ENCODE measurements at places on chromosomes 2 and 18.

DNA sequence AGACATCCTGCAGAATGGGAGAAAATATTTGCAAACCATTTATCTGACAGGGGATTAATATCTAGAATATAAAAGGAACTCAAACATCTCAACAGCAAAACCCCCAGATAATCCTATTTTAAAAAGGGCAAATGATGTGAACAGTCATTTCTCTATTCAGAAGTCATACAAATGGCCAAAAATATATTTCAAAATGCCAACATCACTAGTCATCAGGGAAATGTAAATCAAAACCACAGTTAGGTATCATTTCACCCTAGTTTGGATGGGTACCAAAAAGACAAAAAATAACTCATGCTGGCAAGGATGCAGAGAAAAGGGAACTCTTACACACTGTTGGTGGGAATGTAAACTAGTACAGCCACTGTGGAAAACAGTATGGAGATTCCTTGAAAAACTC lies 70.0 kb downstream of the TBR1 start:
- no peak for DNase-seq

DNA sequence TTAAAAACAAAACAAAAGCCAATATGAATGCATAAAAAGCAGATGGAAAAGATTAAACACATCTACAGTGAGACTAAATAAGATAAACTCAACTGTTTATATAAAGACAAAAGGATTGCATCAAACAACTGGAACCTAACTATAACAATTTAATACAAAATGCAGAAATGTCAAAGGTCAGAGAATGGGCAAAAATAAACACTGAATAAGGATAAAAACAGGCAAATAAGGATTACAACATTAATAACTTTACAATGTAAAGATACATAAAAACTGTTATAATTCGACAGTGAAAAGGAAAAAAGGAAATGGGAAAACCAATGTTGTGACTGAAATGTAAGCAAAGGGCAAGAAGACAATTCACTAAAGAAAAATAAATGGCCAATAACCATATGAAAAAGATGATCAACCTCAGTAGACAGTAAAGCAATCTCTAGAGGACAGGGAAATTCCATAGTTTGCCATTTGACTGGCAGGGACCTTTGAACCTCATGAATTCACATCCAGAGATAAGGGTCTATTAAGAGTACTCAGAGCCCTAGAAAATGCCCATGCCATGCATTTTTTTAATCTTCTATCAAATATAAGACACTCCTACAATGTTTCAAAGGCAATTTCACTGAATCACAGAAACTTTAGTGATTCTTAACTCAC lies 83.7 kb downstream of the TMEM131 start:
- DNase-seq = no peak

GRCh38 chr2:137208431-137208891 lies 443.1 kb downstream of the THSD7B start:
- DNase-seq = no peak

GRCh38 chr2:202847693-202848524 lies 23.7 kb downstream of the ICA1L start:
- DNase-seq = no peak

- DNase-seq = no peak
These were observed 103.9 kb downstream of the SLC8A1 start for GRCh38 chr2:40348038-40348437.

GRCh38 chr2:177604271-177605065 lies 211.9 kb downstream of the AGPS start:
- no peak for DNase-seq

GRCh38 chr2:88613921-88614320 lies 13.3 kb downstream of the EIF2AK3 start:
- DNase-seq = no peak

GRCh38 chr2:88036606-88037005 lies 19.0 kb downstream of the KRCC1 start:
- DNase-seq = no peak

- no peak for DNase-seq
These were observed 96.3 kb upstream of the STON1 start for GRCh38 chr2:48433682-48434081.

DNA sequence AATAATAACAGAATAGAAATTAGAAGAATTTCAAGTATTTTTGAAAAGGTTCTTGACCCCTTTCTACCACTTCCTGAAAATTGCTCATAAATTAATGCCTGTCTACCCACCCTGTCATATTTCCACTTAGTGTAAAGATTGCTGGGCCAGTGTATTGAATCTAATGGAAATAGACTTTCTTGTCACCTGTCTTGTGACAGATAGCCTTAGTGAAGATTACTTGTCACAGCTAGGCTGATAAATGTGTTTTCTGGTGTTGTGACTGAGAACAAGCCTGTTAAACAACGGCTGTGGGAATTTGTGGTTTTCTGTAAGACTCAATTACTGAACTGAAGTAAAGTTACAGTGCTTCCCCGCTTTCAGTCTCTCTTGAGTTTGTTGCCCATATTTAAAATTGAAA lies 37.0 kb downstream of the PIK3C3 start:
- DNase-seq = no peak

DNA sequence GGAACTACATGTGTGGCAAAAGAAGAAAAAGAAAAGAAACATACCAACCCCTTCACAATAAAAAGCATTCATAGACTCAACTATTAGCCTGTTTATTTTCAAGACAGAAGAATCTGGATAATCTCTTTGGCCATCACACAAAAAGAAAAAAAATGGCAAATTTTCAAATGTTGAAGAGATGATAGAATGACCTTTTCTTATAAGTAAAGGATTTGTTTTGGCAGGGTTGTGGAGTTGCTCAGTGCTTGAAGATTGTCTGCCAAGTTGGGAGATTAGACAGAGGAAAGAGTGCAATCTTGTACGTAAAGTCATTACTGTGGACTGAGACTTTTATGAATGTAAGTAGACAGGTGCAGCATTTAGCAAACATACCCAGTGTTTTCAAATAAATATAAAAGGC lies 18.5 kb upstream of the FAM171B start:
- no peak for DNase-seq

- no peak for DNase-seq
These were observed 83.7 kb upstream of the VRK2 start for GRCh38 chr2:57962861-57963260.

DNA sequence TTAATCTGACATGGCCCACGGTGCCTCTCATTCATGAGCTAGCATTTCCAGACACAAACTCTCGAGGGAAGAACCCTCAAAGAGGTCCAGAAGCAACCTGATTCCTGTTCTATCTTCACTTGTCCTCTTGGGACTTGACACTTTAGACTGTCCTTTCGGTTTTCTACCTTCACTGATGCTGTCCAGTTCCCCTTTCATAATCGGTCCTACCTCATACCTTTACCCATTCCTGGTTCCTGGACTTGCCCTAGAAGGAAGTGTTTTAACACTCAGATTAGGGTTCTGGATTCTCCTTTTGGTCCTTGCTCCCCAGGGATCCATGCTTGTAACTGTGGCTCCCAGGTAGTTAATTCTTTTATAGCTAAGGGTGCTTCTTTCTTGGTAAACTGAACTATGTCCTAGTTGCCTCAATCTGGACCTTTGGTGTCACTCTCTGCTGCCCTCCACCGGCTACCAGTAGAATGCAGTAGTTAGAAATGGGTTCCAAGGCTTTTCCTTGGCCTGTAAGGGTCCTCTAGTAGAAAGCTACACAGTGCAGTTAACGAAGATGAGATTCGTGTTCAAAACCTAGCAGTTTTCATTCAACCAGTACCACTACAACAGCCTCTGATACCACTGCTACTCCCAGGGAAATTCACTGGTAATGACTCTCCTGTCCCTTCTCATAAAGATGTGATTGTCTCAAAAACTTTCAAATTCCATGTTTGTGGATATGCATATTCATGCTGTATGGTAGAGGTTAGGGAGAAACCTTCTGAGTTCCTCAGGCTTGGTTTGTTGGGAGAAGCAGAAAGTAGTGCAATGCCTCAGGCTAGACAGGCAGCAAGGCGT lies 178.1 kb upstream of the CYP26B1 start:
- no peak for DNase-seq

GRCh38 chr2:157181234-157181633 lies 76.3 kb upstream of the GALNT5 start:
- DNase-seq = no peak

DNA sequence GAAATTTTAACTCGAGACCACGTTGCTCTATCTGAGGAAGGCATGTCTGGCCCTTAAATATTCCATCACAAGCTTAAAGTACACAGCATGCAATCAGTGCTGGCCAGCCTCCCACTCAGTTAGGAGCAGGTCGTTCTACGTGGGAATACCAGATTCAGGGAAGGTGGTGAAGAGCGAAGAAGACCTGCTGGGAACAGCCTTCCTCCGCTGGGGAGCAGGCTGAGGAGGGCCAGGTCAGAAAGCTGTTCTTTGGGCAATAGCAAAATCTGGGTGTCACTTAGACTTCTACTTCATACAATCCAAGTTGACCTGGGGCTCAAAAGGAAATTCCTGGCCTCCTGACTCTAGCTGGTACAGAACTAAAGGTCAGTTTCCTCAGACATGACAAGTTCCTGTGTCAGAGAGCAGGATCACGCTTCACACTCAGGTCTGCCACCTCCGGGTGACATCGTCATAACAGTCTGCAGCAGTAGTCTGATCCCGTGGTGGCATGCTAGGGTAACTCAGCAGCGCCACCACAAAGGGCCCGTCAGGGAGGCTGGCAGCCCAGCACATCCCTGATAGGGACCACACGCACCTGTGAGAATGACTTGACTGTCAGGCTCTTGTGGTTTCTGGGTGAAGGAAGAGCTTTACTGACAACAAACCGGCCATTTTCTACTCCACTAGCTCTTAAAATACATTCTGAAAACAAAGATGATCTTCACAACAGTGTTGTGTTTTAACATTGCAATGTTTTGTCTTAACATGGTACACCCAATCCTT lies 35.2 kb upstream of the NAPG start:
- peak; percentile 27 for DNase-seq

DNA sequence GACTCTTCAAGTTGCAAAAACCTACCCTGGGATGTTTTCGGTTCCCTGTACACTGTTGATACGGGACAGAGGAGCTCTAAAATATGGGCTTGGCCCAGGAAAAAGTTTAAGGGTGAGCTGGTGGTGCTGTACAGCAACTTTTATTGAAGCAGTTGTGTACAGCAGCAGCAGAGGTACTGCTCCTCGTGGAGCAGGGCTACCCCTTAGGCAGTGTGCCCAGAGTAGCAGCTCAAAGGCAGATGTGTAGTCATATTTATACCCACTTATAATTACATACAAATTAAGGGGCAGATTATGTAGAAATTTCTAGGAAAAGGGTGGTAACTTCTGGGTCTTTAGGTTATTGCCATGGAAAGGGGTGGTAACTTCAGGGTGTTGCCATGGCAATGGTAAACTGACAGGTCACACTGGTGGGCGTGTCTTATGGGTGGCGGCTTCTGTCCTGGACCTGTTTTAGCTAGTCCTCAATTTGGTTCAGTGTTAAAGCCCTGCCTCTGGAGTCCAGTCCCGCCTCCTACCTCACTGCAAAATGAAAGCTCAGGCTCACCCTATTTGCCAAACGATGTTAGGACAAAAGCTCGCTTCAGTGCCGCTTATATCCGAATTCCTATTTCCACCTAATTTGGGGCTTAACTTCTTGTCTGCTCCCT lies 203.2 kb downstream of the ETAA1 start:
- DNase-seq = no peak

DNA sequence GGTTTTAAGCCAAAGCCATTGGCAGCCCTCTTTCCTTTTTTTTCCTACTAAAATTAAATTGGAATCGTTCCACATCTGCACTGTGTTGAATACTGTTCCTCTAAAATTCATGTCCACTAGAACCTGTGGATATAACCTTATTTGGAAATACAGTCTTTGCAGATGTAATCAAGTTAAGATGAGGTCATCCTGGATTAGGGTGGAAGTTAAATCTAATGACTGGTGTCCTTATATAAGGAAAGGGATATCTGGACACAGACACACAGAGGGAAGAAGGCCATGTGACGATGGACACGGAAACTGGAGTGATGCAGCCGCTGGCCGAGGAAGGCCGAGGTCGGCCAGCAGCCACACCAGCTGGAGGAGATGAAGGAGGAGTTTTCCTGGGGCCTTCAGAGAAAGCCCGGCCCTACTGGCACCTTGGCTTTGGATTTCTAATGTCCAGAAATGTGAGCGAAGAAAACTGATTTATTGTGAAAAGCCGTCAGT lies 49.4 kb downstream of the LONRF2 start:
- no peak for DNase-seq

GRCh38 chr2:67564076-67564475 lies 166.9 kb downstream of the ETAA1 start:
- DNase-seq = no peak

- peak; percentile 86 for DNase-seq
These were observed at the start of gene RDH14 for GRCh38 chr2:18560031-18560796. Gene RDH14 (minus strand): TSS chr2:18560653. CDS start chr2:18560572, 81 bp downstream.

DNA sequence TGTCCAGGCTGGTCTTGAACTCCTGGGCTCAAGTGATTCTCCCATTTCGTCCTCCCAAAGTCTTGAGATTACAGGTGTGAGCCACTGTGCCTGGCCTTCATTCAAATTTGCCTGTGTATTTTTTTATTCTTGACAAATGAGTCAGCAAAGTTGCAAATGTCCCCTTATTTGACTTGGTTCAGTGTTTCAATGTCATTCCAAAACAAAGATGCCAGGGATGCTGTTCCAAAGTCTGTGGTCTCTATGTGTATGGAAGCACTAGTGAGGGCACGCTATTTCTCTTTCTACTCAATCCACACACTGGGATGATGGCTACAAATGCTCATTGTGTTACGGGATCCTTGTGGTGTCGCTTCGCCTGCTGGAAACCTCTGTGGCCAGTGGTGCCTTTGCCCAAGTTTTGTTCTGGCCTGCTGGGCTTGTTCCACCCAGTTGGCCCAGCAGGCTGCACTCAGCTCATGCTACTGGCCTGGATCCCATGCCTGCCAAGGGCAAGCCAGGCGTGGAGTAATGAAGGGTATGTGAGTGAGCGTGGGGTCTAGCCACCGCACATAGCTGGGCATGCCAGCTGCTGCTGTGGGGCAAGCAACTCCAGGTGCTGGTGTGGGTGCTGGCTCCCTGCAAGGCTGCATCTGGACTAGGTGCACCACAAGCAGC lies 35.6 kb downstream of the FBXO48 start:
- no peak for DNase-seq

DNA sequence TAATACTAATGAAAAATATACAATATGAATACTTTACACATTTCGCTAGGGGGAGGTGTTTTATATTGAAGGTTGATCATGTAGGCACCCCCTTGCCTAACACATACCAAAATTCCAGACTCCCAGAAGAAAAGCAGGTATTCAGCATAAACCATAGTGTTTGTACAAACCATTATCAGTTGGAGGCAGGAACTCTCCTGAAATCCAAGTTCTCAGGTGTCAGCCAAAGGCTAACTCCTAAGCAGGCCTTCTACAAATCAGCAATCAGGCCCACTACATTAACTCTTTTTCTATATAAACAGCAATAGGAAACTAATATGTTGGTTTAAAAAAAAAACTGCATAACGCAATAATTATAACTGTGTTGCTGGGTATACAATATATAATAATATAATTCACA lies 44.5 kb downstream of the MAP3K2 start:
- DNase-seq = no peak

GRCh38 chr18:55018602-55019001 lies 59.3 kb upstream of the CCDC68 start:
- no peak for DNase-seq
